Glomerular endothelial cell (primary cell): ENCODE measurements at places on chromosomes 12 and 14. TPM values are rescaled to one million over a fixed set of nuclear protein-coding genes. Genes with fewer than 3 reads are reported as not detected.

DNA sequence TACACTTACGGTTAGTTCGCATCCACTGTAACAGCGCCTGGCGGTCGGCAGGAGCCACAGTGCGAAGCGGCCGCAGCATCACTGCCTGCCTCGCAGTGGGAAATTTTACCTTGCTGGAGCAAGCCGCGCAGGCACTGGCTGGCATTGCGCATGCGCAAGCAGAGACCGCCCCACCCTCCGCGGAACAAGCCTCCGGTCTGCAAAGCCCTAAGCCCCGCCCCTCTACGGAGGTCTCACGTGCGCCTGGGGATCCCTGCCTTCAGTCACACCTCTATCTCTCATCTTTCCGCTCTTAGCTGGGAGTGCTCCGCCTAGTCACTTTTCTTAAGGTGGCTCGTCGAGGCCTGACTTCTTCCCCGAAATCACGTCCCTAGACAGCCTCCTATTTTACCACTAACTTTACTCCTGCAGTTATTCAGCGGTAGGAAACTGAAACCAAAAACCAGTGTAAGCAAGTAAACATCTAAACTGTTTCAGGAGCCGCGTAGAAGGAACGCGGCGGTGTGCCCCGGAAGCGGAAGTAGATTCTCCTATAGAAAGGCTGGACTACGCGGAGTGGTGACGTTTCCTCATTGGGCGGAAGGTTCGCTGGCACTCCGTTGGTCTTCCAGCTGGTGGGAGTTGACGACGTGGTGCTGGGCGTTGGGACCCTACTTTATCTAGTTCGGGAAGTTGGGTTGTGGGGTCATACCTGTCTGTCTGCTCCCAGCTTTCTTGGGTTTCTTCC lies at the start of gene SRP54:
Gene SRP54 (plus strand): TSS at position 572 of the 727 bp plus-strand sequence. CDS start 13,718 bp downstream, outside the sequence.
- peak; percentile 81 for DNase-seq

DNA sequence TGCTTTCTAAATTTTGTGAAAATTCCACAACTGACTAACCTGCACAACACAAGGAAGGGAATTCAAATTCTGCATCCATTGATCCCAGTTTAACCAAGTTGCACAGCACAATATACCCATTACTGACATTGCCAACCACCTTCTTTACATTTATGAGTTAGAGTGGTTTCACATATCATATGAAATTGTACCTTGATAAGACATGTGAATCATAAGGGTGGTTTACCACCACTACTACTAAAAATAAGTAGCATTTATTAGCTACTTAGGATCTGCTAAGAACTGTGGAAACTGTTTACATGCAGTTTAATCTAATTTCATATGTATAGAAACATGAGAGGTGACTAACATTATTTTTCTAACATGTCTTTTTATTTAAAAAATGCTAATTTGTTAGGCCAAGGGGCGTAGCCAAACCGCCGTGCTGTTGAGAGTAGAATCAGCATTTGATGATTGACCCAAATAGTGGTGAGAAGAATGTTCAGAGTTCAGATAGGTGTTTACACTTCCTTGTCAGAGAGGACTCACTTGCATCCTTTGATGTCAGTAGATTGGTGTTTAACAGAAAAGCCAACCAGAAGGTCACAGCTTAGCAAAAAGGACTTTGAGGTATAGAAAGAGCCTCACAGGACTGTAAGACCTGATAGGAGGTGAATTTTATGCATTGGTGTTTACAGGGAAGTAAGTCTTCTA lies 56.2 kb downstream of the LRFN5 start:
- no peak for DNase-seq

DNA sequence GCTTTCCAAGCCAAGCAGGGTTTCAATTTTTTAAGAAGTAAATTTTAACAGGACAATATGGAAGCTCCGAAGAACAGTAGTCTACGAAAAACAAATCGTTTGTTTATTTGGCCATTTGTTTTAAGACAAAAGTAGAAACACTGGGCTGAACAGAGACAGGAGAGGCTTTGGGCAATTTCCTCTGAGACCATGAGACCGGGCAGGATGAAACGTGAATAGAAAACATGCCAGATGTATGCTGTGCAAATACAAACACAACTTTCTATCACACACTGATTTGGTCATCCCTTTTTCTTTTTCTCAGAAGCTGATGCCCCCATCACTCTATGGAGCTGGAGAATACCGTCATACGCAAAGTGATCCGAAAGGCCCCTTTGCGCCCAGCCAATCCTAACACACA lies 1111.1 kb downstream of the BCL11B start:
- DNase-seq, result no peak

DNA sequence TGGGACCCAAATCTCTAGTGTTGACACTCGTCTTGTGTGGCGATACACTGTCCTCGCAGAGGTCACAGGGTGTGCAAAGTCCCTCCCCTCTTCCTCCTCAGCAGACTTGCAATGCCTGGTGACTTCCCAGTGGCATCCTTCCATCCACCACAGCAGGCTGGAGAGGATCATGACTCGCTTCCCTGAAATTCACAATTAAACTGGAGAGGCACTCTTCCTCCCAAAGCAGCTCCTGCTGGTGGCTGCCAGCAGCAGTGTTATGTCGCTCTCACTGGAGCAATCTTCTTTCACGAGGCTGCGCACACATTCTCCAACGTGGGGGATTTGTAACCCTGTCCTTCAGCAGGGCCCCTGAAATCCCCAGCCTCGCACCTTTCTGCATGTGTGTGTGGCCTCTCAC lies 145.2 kb upstream of the TMCC3 start:
- no peak for DNase-seq

DNA sequence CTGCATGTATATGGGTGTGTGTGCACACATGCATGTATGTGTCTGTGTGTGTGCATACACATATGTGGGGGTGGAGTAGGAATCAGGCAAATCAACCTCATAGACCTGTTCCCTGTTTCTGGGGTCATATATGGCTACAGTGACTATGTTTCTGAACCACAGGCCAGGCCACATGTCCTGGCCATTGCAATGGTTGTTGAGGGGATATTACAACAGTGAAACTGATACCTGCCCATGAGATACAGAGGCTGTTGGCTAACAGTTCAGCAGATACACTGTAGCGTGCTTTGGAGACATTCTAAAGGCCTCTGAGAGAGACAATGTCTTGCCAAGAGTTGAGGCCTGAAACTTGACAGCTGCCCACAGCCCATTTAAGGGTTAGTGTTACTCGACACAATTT lies 47.3 kb upstream of the FOS start:
- DNase-seq, result no peak

GRCh38 chr12:112103758-112104503 lies 4.7 kb downstream of the NAA25 start:
- DNase-seq, result no peak

GRCh38 chr14:54470701-54471100 lies 18.1 kb downstream of the GMFB start:
- DNase-seq, result no peak

GRCh38 chr14:67900231-67900630 lies 80.7 kb downstream of the RAD51B start:
- DNase-seq, result no peak

GRCh38 chr12:47729233-47729632 lies 3.9 kb upstream of the ENDOU start:
- DNase-seq, result no peak

DNA sequence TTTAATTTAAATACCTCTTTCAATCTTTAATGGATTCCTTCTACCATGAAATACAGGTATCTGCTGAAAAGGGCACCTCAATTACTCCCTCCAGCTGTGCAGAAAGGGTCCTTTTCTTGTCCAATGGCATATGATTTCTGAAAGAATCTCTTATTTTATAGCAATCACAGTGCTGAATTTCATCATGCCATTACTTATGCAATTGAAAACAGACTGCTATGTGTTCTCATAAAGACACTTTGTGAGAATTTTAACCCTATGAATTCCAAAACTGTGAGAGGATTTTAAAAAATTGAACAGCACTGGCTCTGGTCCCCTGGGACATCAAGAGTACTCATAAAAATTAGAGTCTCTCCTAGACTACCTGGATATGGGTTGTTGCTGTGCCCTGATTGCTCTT lies 45.9 kb upstream of the CNOT2 start:
- no peak for DNase-seq

GRCh38 chr12:68115281-68115680 lies 44.3 kb downstream of the IFNG start:
- no peak for DNase-seq

NDRG2 gene
- 2.6 and 3.1 TPM in 2 replicates for total RNA-seq

TAS2R42 gene
- not detected in 2 replicates for total RNA-seq

ALX1 gene
- 0.64 TPM in 1 of 2 replicates, not detected in the other for total RNA-seq

LRRC9 gene
- total RNA-seq, result not detected in 2 replicates
